ENCODE measurements at places on chromosomes 12 and 14.

GRCh38 chr14:91998667-91999570 is 40.9 kb downstream of the TRIP11 start:
- no peak for DNase-seq

GRCh38 chr12:124921200-124922031 is 7.0 kb upstream of the UBC start:
- DNase-seq, result no peak

DNA sequence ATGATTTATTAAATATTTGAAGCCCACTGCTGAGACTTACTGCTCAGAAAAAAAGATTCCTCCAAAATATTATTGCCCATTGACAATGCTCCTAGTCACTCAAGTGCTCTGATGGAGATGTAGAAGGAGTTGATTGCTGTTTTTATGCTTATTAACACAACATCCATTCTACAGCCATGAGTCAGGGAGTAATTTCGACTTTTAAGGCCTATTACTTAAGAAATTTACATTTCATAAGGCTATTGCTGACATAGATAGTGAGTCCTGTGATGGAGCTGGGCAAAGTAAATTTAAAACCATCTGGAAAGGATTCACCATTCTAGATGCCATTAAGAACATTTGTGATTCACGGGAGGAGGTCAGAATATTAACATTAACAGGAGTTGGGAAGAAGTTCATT is 5.2 kb downstream of the KCNJ8 start:
- no peak for DNase-seq

DNA sequence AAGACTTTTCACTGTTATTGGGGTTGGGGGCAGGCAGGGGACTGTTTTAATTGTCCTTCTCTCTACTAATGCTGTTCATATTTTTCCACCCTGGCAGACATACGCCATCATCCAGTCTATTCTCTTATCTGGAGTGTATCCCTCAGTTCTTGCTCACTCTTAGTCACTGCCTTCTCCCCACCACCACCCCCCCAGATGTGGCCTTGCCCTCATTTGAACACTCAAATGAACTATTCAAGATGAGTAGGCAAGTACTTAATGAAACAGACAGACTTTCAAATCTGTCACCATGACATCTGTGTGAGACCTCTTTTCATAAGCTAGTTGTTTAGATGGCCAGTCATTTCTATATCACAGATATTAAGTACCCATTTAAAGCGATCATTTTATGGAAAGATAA is 10.1 kb downstream of the NUDT4 start:
- no peak for DNase-seq

GRCh38 chr14:59483363-59483762 is 845 bp downstream of the L3HYPDH start:
- no peak for DNase-seq

DNA sequence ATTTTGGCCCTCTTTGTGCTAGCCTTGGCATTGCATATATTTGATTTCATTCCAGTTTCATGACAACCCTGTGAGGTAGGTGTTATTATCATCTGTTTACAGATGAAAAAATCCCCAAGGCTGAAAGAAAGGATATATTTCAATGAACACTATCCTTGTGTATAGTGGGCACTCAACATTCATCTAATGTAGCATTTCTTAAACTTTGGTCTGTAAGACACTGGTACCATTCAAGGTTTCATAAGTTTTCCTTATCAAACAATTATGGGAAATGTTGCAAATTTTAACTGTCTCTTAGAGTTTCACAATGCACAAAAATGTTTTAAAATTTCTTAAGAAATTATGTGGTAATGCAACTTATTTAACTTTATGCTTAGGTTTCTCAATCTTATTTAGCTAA is 44.3 kb downstream of the ATP23 start:
- DNase-seq, result no peak

DNA sequence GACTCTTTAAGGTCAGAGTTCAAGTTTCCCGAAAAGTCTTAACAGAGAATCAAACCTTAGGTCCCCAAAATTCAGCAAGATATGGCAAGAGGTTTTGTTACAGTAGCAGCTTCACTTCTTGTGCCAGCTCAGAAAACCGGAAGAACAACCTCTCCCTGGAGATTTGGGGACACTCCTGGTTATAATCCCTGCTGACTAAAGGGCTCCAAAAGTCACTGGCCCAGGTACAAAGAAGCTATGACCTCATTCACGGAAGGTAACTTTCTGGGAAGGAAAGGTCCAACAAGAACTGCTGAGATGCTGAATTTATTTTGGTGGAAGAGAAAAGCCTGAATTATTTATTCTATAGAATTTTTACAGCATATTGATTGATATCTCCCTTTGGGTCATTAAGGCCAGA is 55.6 kb upstream of the DIO2 start:
- no peak for DNase-seq

GRCh38 chr14:74515891-74516412 is 22.4 kb downstream of the ISCA2 start:
- DNase-seq, result no peak

DNA sequence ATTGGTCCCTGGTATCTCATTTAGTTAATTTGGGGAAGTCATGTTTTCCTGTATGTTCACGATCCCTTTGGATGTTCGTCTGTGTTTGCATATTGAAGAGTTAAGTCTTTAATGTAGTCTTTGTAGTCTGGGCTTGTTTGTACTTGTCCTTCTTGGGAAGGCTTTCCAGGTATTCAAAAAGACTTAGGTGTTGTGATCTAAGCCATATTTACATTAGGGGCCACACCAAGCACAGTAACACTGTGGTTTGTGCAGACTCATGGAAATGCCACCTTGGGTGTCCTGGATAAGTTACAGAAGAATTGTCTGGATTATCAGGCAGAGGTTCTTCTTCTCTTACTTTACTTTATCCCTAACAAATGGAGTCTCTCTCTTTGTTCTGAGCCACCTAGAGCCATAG is 380.3 kb downstream of the CCER1 start:
- no peak for DNase-seq

DNA sequence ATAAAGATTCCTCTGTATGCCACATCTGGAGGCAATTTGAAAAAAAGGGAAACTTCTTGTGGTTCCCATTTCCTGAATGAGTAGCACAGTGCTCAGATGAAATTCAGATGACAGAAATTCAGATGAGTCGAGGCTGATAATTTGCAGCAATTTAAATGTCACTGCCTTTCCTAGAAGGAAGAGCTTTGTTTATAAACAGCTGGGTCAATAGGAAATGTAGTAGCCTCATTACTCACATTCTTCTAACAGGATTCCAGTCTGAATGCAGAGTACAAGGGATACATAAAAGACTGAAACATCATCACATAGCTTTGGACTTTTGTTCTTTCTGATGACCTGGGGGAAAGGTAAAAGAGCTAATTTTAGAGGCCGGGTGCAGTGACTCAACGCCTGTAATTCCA is 11.3 kb upstream of the DACT1 start:
- DNase-seq, result no peak

GRCh38 chr14:102012336-102012735 is 48.0 kb downstream of the DYNC1H1 start:
- no peak for DNase-seq

GRCh38 chr12:112989806-112990205 is 11.5 kb downstream of the OAS2 start:
- no peak for DNase-seq

DNA sequence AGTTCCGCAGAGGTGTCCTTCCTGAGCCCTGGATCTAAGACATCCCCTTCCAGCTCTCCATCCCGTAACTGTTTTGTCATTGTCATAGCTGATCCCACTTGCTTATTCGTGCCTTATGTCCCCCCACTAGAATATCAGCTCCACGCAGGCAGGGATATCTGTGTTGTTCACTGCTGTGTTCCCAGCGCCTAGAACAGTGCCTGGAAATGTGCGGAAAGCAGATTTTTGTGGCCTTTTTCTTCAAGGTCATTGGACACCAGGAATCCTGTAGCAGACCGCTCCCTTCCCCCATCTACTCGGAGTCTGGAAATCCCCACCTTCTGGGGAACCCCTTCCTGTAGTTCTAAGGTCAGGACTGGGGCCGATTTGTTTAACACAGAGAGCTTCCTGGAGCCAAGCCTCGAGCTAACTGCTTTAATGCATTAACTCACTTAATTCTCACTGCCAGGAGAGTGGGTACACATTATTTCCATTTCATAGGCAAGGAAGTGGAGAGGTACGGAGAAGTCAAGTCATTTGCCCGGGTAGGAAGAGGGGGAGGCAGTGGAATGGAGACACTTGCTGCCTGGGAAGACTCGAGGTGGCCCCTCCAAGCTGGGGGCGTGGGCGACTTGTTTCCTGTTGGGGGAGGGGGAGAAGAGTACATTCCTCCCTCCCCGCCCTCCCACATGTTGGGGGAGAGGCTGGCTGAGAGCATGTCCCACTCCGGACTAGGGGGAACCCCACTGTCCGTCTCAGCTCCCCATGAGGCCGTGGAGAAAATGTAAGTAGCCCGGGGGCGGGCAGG is 1.2 kb upstream of the SH2B3 start:
- no peak for DNase-seq

DNA sequence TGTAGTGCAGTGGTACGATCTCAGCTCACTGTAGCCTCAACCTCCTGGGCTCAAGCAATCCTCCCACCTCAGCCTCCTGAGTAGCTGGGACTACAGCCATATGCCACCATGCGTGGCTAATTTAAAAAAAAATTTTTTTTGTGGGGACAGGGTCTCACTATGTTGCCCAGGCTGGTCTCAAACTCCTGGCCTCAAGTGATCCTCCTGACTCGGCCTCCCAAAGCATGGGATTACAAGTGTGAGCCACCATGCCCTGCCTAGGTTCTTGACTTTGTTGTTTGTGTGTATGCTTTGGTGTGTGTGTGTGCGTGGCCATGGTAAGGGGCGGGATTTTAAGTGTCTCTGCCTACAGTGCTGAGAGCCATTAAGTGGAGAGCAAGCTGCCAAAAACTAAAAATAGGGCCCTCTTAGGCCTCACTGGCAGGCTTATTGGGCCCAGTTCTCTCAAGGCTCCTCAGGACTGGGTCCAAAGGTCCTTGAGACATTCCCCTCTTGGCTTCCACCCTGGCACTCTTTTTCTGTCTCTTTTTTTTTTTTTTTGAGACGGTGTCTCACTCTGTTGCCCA is 5.1 kb downstream of the COX14 start:
- no peak for DNase-seq

DNA sequence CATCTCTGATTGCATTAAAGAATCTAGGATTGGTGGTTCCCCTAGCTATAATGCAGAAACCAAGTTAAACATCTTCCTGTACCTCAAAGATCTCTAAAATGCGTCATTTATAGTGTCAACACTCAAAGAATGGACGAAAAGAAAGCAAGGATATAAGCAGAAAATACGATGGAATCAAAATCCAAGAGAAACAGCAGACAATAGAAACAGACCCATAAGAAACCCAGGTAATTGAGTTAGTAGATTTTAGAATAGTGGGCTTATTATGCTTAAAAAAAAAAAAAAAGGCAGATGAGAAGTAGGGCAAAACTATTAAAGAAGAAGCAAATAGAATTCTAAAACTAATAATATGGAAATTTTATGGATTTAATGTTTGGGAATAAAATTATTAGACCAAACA is 44.4 kb downstream of the USP15 start:
- DNase-seq, result no peak

GRCh38 chr12:104058802-104059201 is 5.5 kb upstream of the HCFC2 start:
- DNase-seq, result no peak

DNA sequence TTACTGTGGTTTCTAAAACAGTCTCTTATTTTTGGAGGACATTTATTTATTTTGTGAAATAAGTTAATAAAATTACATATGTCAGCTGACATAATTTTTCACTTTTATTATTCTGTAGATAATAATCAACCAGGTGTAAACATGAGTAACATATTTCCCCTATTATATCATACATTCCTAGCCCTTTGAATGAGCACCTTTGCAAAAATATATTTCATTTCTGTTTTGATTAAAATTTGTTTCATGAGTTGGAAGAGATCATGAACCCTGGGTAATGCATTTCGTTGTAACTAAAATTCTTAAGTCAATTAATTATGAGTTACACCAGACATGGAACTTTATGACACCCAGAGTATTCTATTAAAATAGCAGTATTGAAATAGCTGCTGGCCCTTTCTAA is 56.3 kb downstream of the SLC16A7 start:
- no peak for DNase-seq

DNA sequence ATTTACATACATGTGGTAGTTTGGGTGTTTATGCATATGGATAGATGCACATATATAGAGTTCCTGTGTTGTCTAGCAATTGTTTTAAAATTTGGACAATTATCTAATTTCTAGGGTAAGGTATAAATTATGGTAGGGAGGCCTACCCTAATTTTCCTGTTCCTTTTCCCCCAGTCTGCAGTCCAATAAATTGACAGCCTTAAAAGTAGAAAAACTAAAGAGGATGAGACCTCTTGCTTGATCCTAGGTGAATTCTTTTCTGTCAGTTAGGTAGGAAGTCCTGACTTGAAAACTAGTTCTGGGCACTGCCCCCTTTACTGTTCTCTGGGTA is 2.1 kb upstream of the CDKN1B start:
- no peak for DNase-seq

DNA sequence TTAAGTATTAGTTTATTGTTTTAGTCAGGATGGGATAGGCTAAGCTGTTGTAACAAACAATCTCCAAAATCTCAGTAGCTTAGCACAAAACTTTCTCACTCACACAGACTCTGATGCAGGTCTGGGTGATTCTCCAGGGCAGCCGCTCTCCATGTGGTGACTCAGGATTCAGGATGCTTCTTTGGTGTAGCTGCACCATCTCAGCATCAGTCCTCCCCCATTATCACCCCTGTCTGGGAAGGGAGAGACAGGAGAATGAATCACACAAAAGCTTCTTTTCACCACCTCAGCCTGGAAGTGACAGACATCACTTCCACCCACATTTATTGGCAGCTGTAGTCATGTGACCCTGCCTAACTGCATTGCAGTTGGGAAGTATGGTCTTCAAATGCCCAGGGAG is 142.3 kb downstream of the DICER1 start:
- no peak for DNase-seq

- no peak for DNase-seq
Observed at GRCh38 chr12:109304485-109304884, 4.6 kb downstream of the FOXN4 start.

DNA sequence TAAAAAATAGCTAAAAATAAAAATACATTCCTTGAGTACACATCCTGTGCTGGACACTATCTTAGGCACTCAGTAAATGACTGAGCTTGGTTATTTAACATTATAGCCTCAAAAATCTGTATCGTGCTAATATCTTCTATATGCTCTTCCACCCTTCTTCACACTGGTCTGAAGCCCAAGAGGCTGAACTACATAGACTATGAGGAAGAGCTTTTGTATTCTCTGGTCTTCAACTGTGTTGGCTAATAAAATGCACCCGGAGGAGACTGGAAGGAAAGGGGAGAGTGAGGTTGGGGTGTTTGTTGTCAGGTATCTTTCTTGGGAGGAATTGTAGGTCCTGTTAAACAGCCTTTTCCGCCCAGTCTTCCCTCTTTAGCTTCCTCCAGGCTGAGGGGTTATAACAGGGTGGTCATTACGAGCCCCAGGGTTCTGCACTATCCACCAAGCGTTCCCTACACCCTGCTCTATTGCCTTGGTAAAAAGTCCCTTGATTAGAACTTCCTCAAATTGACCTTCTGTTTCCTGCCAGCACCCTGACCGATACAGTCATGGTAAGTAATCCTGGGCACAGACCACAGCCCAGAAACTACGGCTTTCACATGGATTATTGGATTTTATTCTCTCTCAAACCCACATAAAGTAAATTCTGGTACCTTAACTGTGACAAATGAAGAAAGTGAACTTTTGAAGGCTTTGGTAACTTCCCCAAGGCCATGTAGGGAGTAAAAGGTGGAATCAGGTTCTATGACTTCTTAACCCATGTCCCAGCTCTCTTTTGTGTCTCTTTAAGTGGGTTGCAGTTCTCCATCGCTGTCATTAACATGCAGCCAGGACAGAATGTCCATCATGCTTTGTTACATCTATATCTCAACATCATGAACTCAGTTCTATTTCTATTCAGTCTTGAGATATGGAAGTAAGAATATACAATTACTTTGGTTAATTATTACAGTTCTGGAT is 71.3 kb downstream of the PTHLH start:
- no peak for DNase-seq

Data from iPS DF 6.9 (cell line).